Forelimb muscle (tissue), 1 donor: ENCODE measurements at places on chromosomes 16 and 17.

DNA sequence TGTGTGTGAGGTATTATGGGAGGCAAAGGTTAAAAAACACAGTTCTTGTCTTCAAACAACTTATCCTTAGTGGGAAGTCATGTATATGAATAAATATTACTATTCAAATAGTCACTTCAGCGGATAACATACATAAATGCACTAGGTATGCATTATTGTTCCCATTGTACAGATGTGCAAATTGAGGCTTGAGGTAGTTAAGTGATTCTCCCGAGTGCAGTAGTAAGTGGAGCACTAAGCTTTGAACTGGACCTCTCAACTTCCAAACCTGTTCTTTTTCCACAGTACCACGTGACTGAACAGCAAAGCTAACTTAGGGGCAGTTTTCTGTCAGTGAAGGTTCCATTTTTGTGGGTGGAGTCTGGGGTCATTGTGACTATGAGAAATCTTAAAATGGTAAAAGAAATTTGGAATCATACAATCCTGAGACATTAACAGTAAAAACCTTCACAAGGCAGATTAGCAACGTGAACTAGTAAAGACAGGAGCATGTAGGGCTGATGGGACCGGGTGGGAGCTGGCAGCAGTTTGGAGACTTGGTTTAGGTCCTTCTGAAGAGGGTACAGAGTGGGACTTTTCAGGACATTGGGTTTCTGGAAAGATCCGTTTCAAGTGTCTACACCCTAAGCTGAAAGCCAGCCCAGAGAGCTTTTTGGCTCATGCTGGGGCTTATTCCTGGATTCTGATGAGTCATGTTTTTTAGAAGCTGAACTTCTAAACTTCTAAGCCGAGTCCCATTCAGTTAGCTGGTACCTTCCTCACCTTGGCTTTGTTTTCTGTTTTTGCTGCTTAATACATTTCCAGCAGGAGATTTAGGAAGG lies 204.9 kb downstream of the PRKCA start:
- no peak for DNase-seq

DNA sequence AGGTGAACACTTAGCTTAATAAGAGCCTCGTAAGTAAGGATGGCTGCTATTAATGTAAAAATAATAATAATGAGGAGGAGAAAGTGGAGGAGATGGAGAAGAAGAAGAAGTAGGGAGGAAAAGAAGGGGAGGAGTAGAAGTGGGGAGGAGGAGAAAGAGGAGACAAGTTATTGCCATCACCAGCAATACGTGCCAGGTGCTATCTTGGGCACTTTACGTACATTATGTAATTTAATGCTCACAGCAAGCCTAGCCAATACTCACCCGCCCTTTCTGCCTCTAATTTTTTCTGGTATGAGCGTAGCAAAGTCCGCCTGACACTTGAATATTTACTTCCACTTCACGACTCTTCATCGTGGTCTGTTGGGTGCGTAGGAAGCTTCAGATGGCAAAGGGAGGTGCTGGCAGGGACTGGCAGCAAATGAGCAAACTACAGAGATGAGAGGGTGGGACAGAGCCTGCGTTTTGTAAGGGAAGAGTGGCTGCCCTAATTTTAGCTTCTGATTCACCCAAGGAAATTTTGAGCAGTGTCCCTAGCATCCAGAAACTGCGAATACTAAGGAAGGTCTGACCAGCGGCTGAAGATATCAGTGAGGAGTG lies 42.1 kb upstream of the CDH13 start:
- DNase-seq: no peak

- DNase-seq: no peak
Measured at GRCh38 chr16:24069036-24069590, 187.0 kb upstream of the CACNG3 start.

DNA sequence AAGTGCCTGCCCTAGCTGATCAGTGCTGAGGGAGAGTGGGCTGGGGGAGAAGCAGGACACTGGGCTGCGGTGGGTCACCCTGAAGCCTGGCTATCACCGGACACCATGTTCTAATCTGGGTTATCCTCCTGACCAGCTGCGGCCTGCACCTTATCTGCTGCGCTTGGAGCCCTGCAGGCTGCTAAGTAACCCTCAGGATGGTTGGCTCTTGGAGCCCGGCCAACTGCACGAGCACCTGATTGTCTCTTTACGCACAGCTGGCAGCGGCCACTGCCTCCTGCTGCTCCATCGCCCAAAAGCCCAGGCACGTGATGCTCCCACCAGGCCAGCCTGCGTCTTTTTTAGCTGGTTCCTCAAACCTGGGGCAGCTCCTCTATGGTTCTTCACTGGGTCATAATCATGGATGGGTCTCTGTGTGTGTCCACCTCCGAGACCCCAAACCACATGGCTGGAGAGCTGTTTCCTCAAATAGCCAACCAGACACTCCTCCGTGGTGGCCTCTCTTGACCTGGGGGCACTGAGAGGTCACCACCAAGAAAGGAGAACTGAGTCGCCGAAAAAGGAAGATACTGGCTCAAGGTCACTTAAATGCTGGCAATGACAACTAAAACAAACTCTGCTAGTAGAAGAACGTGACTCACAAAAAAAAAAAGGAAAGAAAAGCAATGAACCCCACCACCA lies 21.7 kb downstream of the SPHK1 start:
- no peak for DNase-seq

DNA sequence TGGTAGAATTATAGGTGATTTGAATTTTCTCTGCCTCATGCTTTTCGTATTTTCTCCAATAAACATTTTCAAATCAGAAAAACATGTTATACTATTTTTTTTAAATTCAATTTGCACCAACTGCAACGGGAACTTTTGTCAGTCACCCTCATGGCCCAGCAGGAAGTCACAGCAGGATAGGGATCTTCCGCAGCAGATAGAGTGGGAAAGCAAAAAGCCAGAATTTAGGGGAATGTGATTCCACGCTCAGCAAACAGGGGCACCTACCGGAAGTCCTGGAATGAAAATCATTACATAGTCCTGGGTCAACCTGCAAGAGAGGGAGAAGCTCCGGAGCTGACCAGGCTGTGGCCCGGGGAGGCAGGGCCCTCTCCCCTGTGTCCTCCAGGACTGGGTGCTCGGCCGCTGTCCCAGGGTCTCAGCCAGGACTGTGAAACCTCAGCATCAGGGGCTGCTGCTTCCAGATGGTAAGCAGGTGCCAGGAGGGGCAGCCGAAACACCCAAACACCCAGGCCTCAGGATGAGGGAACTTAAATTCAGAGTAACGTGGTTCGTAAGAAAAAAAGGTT lies 3.9 kb downstream of the SLC47A2 start:
- DNase-seq: no peak

GRCh38 chr16:17346621-17347569 lies 123.9 kb downstream of the XYLT1 start:
- DNase-seq: no peak
